ENCODE measurements at places on chromosomes 2 and 18.

DNA sequence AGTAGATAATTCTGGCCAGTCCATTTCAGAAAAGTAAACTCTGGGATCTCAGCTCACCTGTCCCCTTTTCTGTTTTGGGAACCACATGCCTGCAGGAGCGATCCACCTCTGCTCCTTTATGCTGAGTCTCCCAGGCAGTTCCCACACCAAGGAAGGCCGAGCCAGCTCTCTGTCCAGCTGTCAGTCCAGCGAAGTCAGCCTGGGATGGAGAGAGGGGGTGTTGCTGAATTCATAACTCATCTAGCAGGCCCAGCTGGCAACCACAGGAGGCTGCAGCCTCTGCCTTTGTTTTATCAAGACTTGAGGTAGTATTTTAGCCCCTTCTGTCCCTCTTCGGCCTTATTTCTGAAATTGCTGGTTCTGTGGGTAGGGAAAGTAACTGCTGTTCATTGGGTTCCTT is 209.9 kb downstream of the ARL4C start:
- no peak for DNase-seq

GRCh38 chr2:238493880-238494572 is 67.3 kb downstream of the ASB1 start:
- no peak for DNase-seq

GRCh38 chr2:216274194-216274840 is 98.0 kb downstream of the MARCHF4 start:
- DNase-seq: peak; percentile 75

DNA sequence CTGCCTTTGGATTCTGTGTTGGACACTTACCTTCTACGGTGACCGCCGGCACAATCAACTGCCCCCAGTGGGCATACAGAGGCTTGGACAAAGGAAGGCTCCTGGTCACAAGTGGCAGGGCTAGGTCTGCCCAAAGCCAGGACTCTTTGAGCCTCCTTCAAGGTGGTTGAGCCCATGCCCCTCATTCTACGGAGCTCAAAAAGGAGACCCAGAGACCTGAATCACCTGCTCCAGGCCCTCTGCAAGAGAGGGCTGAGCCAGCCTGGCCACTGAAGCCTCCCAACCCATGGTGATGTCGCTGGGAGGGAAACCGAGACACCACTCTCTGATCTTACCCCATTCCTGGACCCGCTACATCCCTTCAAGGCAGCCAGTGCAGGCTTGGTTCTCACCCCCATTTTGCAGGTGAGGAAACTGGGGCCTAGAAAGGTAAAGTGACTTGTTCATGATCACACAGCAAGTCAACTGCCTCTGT is 87.9 kb downstream of the INHBB start:
- no peak for DNase-seq

DNA sequence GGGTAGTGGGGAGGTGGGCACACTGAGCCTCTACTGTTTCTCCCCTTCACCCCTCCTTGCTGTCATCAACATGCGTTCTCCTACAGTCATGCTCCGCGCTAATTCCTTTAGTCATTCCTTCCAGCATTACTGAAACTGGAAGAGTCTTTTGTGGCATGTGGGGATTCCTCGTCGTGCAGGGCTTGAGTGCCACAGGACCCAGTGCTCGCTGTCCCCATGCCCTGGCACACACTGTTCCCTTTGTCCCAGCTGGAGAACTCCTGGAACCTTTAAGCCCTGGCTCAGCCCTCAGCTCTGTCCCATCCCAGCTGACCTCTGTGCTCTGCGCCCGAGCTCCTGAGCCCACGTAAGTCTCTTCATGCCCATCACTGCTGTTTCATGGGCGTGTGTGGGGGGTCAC is 42.1 kb downstream of the ODC1 start:
- DNase-seq: no peak

DNA sequence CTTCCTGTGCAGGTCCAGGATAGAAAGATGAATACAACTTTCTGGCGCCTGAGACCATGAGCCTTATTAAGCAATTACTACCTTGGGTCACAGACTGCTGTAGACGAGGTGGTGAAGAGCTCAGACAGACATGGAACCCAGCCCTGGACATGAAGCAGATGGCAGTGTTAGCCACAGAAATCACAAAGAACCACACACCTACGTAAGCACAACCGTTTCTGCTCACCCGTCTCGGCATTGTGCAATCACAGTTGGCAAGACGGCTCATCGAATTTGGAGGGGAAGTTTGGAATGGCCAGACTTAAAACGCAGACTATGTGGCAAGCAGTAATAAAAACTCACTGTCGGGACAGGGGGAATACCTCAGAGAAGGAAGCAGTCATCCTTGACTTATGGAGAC is 24.3 kb upstream of the ASPRV1 start:
- DNase-seq: peak; percentile 53

Measured in fibroblast of the aortic adventitia (primary cell).